Central memory CD4-positive, alpha-beta T cell (primary cell): ENCODE measurements at places on chromosomes 6 and 20.
A peak's percentile ranks its signal among the peaks of the same experiment; 100 is the strongest.

GRCh38 chr6:136587527-136587926, 37.3 kb upstream of the MAP7 start:
- DNase-seq = no peak

- no peak for DNase-seq
Observed at GRCh38 chr6:111805511-111806164, 67.6 kb downstream of the FYN start.

DNA sequence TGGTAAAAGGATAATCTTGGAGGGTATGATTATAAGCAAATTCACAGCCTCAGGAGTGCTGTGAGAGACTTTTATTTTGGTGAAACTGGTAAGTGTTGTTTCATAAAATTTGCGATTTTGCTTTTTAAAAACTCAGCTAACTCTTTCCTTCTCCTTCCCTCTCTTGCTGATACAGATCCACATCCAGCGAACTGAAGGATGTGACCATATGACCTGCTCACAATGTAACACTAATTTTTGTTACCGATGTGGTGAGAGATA, 77.2 kb upstream of the TPD52L1 start:
- no peak for DNase-seq

DNA sequence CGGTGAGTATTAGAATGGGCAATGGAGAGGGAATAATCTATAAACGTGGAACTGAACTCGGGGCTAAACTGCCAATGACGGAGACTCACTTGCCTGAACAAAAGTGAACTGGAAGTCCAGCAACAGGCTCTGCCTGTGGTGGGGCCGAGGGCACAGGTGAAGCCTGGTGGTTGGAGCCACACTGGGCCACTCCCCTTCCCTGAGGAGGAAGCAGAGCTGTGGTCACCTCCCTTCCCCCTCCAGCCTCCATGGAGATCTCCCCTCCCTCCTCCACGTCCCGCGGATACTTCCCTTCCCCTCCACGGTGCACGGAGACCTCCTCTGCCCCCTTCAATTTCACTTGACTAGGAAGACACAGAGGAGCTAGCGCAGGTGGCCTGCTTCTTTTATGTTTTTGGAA, 14.7 kb upstream of the DSP start:
- DNase-seq = no peak

- DNase-seq = no peak
Observed at GRCh38 chr6:22605736-22606135, 36.4 kb downstream of the HDGFL1 start.

DNA sequence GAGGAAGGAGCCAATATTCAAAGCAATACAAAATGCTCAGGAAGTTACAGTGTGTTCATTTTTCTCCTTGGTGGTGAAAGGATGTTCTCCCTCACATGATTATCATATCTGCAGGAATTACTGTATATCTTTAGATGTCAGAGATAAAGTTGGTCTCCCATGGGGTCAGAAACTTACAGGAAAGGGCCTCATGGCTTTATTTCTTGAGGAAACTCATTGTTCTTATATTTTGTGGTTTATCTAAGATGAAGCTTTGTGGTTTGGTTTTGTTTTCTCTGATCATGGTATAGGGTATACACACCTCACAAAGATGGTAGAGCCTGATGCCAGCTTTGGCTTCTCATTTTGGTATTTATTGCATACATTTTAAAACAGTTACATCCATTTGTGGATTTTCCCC, 100.5 kb upstream of the STXBP5 start:
- DNase-seq = no peak

DNA sequence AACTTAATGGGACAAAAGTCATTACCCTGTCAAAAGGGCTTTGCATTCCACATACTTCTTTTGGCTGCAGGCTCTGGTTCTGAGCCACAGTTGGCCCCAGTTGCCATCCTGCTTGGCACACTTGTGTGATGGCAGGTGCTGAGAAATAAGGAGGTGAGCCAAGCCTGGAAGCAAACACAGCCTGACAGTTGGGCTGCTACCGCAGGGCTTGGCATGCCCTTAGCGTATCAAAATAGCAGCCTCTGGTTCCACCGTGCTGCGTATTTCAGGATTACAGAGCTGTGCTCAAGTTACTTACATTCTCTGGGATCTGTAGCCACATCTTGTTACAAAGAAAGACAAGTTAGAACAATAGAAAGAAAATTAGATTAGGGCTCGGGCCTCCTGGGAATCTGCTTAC, 11.1 kb downstream of the MTHFD1L start:
- DNase-seq = no peak

- DNase-seq = peak; percentile 13
Observed at GRCh38 chr6:159151266-159151855, 17.8 kb upstream of the FNDC1 start.

DNA sequence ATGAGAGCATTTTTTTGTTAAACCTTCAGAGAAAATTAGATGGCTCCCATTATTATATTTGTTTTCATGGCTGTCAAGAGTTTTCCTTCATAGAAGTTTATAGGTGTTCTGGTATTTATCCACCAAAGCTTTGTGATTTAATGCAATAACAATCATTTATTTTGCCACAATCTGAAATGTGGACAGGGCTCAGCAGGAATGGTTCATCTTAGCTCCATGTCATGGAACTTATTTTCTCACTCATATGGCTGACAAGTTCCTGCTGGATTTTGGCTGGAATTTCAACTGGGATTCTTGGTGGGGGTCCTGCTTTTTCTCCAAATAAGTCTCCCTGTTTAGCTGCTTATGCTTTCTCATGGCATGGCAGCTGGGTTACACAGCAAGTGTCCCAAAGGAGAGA, 876.7 kb downstream of the QKI start:
- no peak for DNase-seq

DNA sequence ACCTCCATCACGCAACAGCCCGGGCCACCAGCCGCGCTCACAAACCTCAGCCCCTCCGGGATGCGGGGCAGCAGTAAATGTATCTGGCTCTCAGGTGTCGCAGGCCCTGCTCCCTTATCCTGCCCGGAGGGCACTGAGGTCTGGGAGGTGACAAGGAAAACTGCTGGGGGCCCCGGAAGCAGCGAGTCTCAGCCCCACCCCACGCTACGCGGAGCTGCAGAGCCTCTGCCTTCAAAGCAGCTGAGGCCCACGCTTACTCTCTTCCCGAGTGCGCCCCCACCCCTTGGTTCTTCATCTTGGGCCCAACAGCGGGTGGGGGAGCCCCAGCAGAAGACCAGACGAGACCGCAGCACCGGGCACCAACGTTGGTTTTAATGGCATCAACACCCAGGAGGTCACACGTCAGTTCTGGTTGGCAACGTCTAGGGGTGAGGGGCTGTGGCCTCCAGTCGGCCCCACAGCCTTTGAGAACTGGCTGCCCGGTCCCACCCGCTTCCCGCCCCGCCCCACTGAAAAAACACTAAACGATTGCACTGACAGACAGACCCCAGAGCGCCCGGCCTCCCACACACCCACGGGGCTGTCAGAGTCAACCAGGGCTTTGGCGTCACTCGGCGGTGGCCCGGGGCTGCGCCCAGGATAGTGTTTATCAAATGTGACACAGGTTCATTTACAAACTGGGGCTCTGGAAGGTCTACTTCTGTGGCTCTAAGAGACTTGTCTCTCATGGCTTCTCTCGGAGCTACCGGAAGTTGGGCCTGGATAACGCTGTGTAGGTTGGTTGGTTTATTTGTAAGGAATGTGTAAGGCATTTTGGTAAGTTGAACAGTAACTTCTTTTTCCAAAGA, 43.7 kb downstream of the DSTN start:
- DNase-seq = no peak

DNA sequence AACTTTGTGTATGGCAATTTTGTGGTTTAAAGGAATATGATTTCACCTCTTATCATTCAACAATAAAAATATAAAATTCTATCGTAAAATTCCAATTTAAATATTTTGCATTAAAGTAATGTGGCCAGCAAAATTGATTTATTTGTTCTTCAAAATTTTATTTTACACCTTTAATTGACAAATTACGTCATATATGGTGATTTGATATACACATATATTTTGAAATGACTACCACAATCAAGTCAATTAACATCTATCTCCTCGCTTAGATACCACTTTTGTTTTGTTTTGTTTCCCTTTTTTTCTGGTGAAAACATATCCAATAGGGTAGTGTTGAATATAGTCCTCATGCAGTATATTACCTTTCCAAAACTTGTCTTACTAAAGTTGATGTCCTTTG, 467.6 kb upstream of the HS3ST5 start:
- no peak for DNase-seq

GRCh38 chr20:58018590-58018989, 209.9 kb downstream of the ANKRD60 start:
- no peak for DNase-seq

DNA sequence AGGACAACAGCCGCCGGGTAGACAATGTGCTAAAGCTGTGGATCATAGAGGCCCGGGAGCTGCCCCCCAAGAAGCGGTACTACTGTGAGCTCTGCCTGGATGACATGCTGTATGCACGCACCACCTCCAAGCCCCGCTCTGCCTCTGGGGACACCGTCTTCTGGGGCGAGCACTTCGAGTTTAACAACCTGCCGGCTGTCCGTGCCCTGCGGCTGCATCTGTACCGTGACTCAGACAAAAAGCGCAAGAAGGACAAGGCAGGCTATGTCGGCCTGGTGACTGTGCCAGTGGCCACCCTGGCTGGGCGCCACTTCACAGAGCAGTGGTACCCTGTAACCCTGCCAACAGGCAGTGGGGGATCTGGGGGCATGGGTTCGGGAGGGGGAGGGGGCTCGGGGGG, 16.7 kb upstream of the ZBTB9 start:
- DNase-seq = no peak

DNA sequence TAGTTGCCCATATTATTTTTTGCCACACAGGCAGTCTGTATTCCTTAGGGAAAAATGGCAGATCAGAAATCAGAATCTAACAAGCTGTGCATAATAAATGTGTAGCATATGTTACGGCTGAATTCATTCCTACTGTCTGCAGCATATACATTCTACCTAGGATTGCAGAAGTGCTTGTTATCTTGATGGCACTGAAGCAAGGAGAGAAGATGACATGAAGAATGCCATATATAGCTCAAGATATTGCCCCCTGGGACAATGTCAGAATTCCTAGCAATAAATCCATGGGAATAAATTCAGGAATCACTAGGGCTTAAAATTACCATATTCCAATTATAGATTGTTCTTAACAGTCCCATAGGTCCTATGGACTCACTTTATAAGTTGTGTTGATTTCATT, 293.0 kb upstream of the CNR1 start:
- DNase-seq = no peak

- DNase-seq = no peak
Observed at GRCh38 chr6:88483424-88483823, 317.3 kb upstream of the CNR1 start.

- no peak for DNase-seq
Observed at GRCh38 chr6:135922174-135922573, 70.7 kb downstream of the PDE7B start.

GRCh38 chr6:152018876-152019275, 211.4 kb downstream of the ESR1 start:
- DNase-seq = no peak

- no peak for DNase-seq
Observed at GRCh38 chr6:39361657-39362486, 39.4 kb upstream of the KCNK16 start.

DNA sequence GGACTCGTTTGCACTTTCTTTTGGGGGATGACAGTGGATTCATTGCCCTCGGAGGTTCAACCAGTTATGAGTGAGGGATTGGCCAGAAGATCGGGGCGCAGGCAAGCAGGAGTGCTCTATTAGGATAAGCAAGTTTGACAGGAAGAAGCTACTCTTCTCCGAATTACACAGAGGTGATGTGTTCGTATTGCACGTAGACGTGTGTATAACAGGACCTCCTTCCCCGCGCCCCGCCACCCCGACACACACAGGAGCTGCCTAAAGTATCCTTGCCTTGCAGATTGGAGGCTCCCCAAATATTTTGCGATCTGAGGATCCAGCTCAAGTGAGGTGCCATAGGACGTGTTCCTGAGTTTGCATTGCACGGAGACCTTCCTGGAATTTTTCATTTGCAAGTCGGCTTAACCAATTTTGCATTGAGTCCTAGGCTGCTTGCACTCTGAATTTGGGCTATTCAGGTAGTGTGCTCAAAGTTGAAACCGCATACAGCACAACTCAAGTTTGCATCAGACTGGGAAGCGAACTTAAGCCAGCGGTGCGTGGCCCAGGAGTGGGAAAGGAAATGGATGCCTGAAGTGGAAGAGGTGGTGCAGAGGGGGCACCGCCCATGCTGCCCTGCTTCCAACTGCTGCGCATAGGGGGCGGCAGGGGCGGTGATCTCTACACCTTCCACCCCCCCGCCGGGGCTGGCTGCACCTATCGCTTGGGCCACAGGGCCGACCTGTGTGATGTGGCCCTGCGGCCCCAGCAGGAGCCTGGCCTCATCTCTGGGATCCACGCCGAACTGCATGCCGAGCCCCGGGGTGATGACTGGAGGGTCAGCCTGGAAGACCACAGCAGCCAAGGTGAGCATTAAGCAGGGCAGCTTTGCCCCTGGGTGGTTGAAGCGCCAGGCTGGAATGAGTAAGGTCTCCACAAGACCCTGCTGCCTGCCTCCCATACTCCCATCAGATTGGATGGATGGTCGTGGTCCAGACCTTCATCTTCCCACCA, 770 bp downstream of the TCF19 start:
- DNase-seq = no peak

DNA sequence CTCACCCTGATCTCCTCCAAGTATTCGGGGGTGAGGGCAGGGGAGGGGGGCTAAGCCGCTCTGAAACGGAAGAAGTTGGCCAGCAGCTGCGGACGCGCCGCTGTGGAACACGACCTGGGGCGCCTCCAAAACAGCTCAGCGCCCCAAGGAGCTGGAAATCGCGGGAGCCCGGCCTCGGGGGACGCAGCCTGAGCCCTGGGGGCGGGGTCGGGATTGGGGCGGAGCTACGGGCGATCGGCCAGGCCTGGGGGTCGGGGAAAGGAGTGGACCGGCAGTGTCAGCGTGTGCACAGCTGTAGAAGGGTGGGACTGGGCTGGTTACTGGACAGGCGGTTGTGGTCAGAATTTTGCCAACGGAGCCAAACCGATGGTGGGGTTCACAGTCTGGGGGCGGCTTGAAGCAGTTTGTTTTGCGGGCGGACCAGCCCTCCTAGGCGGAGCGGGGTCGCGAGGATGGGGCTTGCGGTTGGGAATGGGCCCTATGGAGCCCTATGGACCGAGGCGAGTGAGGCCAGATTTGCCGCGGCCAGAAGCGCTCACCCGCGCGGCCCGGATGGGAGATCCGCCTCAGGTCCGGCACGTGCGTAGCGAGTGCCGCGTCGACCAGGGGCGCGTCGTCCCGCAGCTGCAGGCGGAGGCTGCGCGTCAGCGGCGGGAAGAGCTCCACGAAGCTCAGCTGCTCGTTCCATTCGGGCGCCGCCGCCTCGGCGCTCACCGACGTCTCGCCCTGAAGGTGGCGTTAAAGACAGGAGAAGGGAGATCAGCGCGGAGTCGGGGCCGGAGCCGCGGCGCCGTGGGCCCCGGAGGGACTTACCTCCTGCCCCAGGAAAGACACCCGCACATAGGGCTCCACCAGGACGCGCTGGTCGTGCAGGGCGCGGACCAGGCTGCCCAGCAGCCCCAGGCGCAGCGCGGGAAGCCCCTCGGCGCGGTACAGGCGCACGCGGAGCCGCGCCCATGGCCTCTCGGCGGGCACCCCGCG, 14.3 kb upstream of the SPAG4 start:
- DNase-seq = peak; percentile 76
